ENCODE measurements at places on chromosomes 3 and 15.
A peak's percentile ranks its signal among the peaks of the same experiment; 100 is the strongest.

- no peak for DNase-seq
Observed at GRCh38 chr3:63364910-63365309, 86.8 kb downstream of the SYNPR start.

DNA sequence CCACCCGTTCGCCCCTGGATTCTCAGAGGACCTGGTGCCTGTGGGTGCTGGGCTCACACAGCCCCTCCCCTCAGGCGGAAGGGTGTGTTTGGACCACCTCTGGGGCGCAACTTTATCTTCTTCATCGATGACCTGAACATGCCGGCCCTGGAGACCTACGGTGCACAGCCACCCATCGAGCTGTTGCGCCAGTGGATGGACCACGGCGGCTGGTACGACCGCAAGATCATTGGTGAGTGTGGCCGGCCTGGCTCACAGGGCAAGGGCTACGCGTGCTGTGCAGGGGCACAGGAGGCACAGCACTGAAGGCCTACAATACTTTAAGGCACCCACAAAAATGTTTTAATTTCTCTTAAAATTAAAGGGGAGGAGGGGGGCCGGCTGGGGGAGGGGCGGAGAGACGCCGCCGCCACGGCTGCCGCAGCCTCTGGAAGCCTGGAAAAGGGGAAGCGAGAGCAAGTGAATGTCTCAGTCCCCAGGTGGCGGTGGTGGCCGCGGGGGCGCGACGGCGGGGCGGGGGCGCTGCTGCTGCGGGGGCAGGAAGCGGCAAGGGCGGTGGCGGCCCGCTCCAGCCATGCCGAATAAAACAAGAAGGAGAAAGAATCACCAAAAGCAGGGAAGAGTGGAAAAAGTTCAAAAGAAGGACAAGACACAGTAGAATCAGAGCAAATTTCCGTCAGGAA, 56.8 kb downstream of the DNAH1 start:
- DNase-seq, result no peak

GRCh38 chr3:154614601-154615000, 184.6 kb upstream of the GPR149 start:
- no peak for DNase-seq

DNA sequence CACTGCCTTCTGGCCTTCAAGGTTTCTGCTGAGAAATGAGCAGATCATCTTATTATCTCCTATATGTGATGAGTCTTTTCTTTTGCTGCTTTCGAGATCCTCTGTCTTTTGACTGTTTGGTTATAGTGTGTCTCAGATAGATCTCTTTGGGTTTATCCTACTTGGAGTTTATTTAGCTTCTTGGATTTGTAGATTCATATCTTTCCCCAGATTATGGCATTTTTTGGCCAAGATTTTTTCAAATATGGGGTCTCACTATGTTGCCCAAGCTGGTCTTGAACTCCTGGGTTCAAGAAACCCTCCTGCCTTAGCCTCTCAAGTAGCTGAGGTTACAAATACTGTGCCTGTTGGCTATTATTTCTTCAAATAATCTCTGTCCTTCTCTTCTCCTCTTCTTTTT, 150.3 kb downstream of the PDE8A start:
- DNase-seq, result no peak

- no peak for DNase-seq
Observed at GRCh38 chr3:104878395-104878794, 488.3 kb upstream of the ALCAM start.

DNA sequence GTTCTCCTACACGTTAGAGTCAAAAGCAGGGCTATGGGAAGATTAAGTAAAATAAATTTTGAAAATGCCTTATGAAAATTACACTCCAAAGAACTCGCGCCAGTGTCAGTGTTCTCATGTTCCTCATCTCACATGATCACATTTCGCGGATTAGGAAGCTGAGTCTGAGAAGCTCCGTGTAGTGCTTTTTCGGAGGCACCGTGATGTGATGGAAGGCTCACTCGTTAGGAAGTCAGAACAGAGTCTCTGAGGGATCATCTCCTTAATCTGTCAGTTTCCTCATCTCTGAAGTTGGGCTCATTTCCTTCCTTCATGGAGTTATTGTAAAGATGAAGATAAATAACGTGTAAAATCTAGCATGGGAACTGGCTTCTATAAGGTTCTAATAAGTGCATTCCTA, 3.2 kb downstream of the ADIPOQ start:
- DNase-seq, result no peak

- DNase-seq, result peak; percentile 93
Observed at GRCh38 chr3:185362850-185363661, at the start of gene MAP3K13. Gene MAP3K13 (plus strand): TSS chr3:185363136. CDS start chr3:185428582, 65,446 bp downstream.

DNA sequence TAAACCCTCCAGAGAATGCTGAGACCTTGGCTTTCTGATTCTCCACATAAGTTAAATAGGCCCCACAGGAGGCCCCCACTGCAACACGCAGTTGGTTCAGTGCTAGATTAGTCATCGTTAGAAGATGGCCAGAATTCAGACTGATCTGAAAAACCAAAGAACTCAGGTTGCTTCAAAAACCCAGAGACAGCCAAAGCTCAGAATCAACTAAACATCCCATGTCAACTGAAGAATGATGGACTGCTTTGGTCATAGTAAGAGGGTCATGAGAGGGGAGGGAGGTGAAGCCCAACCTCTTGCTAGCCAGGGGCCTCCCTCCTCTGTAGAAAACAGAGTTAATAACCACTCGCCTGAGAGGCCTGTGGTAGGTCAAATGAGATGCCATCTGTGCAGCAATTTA, 93.1 kb downstream of the AKAP13 start:
- no peak for DNase-seq

- no peak for DNase-seq
Observed at GRCh38 chr15:25054329-25054728, 99.5 kb downstream of the SNRPN start.

GRCh38 chr3:64563751-64564150, 124.0 kb downstream of the ADAMTS9 start:
- no peak for DNase-seq

DNA sequence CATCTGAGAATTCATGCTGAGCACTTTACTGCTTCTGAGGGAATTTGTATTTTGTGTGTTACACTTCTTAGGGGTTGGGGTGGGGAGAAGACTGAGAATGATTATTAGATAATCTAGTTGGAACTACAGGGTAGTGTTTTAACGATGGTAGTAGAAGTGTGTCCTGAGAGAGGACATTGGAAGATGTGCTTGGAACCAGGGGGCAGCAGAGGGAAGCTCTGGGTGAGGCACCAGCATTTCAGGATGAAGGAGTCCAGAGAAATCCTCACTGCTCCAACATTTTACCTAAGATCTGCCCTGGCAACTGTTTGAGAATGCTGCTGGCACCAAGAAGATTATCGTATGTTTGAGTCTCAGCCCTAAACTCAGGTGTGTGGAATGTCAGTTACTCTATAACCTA, 145.5 kb downstream of the SQOR start:
- DNase-seq, result no peak

GRCh38 chr3:178479446-178479845, 56.8 kb upstream of the KCNMB2 start:
- no peak for DNase-seq

DNA sequence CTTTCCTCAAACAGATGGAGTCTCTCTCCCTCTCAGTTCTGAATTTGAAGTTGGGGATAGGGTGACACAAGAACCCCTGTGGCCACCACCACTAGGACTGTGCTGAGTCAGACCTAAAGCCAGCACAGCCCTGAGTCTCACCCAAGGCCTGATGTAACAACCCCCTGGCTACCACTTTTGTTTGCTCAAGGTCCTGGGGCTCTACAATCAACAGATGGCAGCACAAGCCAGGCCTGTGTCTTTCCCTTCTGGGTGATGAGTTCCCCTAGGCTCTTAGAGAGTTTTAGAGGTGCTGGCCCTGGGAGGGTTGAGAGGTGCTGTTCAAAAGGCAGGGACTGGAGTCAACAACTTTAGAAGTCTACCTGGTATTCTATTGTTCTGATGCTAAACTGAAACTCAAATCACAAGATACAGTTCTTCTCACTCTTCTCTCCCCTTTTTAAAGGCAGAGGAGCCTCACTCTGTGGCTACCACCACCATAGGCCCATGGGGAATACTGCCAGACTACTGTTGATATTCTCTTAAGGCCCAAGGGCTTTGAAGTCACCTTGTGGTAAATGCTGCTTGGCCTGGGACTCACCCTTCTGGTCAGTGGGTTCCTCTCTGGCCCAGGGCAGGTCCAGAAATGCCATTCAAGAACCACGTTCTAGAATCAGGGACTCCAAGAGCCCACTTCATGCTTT, 6.5 kb downstream of the OR5K4 start:
- DNase-seq, result no peak

DNA sequence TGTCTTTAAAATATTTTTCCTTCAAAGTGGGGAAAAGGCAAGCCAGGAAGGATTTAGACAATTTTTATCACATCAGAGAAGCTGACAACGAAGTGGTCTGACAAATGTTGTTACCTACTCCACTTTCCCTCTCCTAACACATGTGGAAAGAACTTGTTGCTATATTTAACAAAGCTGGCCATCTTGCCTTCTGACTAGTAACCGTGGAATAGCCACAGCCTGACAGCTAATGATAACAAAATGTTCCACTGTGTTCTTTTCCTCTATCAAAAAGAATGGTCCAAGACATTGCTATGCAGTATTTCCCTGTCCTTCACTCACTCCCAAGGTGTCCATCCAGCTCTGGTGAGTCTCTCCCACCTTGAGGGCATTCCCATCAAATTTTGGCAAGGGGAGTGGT, 481.4 kb upstream of the THBS1 start:
- no peak for DNase-seq

GRCh38 chr3:52443268-52443610, 1.7 kb downstream of the SEMA3G start:
- no peak for DNase-seq

GRCh38 chr15:74857082-74857655, 14.2 kb upstream of the ULK3 start:
- no peak for DNase-seq

GRCh38 chr3:852033-852432, 240.8 kb upstream of the CNTN6 start:
- peak; percentile 3 for DNase-seq

- no peak for DNase-seq
Observed at GRCh38 chr3:192482809-192483208, 244.5 kb downstream of the FGF12 start.

DNA sequence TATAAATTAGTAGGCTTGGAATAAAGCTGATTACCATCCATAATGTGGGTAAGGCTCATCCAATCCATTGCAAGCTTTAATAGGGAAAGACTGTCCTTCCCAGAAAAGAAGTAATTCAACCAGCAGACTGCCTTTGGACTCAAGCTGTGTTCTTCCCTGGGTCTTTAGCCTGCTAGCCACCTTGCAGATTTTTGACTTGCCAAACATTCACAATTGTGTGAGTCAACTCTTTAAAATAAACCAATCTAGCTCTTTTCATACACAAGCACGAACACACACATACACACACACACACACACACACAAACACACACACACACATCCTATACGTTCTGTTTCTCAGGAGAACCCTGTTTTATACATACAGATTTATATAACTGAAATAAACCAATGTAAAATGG, 248.1 kb downstream of the NAALADL2 start:
- DNase-seq, result no peak

DNA sequence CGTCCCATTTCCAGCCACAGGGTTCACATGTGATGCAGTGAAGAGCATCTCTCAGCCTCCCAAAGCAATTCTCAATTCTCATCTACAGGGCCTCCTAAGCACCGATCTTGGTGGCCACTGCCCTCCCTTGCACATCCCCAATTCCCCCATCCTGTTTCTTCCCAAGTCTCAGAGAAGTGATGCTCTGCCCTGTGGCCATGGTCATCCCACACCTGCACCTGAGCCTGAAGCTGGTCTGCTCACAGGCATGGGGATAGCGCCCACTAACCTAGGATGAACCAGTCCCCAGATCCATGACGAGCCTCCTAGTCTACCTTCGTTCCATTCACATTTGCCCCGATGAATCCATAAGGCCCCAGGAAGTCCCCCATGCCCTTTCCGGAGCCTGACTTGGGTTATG, 201.5 kb downstream of the UACA start:
- no peak for DNase-seq

GRCh38 chr15:90914305-90915080, 11.4 kb downstream of the MAN2A2 start:
- no peak for DNase-seq

DNA sequence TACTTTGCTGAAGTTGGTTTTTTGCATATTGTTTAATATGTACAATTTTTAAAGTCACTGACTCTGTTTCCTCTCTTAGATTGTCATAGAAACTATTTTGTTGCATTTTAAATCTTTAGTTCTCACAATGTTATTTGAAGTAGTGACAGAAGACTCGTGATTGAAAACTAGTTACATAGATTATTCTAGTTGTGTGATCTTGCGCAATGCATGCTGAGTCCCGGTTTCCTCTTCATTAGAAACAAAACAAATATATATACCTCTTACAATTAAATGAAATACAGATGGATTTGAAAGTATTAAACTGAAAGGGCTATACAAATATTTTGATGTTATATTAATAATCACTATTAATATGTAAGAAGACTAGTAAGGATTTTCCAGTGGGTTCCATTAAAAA, 333.0 kb downstream of the LPP start:
- DNase-seq, result no peak

All from globus pallidus (tissue), 1 donor.